ENCODE measurements at places on chromosomes 3 and 15.

GRCh38 chr3:52056968-52057811, 819 bp upstream of the DUSP7 start:
- peak; percentile 97 for DNase-seq

DNA sequence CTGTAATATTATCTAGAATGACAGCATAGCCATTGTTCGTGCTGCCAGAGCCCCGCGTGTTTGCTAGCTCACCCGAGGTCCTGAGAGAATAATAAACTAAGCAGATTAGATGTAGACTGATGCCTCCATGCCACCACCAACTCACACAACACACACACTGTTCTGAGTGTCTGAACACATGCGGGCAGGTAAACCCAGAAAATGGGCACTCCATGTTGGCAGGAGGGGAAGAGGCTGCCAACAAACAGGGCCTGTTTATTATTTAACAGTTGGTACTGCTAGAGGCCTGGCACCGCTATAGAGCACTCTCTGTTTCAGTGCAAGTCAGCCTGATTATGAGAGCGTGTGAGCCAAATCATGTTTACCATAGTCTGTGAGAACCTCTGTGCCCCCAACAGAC, 299.0 kb downstream of the ZBTB20 start:
- DNase-seq = no peak

DNA sequence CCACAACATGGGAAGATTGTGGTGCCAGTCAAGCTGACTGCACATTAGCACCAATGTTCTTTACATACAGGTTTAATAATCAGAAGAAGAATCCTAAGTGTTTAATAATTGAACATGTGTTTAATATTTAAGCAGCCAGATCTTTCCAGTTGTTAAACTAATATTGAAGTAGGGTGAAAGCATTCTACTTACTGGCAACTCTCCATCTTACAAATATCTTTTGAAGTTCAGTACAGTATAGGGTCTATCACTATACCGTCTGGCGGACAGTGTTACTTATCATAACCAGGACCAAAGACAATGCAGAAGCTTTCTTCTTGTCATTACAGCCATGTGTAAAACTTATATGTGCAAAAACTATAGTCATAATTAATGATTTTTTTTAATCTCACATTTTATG, 376.4 kb downstream of the CNTN6 start:
- no peak for DNase-seq

DNA sequence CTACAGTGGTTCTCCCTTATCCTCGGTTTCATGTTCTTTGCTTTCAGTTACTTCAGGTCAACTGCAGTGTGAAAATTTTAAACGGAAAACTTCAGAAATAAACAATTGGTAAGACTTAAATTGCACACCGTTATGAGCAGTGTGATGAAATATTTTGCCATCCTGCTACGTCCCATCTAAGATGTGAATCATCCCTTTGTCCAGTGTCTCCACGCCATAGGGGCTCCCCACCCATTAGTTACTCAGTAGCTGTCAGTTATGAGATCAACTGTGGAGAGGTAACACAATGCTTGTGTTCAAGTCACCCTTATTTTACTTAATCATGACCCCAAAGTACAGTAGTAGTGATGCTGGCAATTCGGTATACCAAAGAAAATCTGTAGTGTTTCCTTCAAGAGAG, 47.4 kb downstream of the TJP1 start:
- DNase-seq = peak; percentile 75

- no peak for DNase-seq
Observed at GRCh38 chr3:119630880-119631329, 29.5 kb downstream of the POPDC2 start.

All from ACHN (cell line).